Ascending aorta (tissue), 2 donors: ENCODE measurements at places on chromosomes 12 and 14.

DNA sequence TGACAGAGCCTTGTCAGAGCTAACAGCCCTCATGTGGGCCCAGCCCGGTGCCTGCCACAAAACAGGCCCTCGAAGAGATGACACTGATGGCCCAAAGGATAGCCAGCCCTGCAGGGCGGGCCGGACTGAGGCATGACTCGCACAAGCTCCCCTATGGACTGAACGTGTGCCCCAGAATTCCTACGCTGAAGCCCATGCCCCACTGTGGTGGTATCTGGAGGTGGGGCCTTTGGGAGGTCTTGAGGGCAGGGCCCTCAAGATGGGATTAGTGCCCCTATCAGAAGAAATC is 38.6 kb downstream of the CHGA start:
- DNase-seq: no peak

- DNase-seq: no peak
Measured at GRCh38 chr14:88196925-88197324, 126.1 kb downstream of the KCNK10 start.

GRCh38 chr14:78363008-78363407 is 192.8 kb downstream of the NRXN3 start:
- no peak for DNase-seq

DNA sequence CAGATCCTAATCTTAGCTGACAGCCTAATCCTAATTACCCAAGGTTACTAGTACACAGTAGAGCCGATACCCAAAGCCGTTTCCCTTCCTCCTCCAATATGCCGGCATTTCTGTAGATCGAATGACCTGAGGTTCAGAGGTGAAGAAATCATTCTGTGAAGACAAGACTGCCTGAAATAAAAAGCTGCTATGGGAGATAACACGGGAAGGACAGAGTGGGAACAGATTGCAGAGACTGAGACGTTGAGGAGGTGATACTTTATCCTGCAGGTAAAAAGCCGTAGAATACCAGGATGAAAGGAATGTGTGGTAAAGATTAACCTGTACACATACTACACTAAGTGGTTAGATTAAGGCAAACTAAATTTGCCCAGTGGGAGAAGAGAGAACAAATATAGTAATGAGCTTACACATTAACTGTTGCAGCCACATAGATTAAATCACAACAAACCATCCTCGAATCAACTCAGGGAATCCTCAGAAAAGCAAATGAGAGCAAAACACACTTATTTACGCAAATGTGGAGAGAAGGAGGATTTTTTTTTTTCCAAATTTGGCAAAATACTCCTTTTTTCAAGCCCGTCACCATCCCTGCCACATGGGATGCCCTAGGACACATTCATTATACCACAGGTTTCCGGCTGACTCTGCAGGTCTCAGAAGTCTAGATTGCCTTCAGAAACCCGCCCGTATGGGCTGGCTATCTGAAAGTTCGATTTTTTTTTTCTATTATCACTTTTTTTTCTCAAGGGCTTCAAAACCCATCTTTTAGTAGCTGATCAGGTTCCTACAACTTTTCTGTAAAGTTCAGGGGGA is 188.0 kb downstream of the TTC8 start:
- DNase-seq: no peak

DNA sequence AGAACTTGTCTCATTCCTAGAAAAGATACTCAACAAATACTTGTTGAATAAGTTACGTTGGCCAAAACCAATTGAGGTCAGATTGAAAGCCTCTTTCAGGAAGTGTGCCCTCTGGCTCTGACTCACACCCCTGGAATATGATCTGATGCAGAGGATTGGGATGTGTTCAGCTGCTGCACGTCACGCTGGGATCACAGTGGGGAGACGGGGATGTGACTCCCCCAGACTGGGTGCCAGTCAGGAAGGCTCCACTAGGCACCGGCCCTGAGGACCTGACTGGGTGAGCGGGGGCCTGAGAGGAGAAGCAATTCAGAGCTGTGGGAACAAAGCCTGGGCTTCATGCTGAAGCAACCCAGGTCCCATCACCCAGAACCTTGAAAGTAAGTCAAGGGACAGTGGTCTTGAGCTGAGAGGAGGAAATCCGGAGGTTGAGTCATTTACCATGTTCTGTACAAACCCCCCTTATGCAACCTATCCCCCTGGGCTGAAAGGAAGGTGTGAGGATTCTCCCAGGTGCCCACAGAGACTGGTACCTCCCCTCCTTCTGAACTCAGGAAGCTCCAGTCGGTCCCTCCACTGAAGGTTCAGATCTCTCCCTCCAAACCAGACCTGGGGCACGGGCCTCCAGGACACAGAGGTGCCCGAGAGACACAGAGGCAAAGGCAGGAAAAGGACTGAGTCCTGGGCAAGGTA is 3.9 kb downstream of the CEBPE start:
- peak; percentile 87 for DNase-seq

DNA sequence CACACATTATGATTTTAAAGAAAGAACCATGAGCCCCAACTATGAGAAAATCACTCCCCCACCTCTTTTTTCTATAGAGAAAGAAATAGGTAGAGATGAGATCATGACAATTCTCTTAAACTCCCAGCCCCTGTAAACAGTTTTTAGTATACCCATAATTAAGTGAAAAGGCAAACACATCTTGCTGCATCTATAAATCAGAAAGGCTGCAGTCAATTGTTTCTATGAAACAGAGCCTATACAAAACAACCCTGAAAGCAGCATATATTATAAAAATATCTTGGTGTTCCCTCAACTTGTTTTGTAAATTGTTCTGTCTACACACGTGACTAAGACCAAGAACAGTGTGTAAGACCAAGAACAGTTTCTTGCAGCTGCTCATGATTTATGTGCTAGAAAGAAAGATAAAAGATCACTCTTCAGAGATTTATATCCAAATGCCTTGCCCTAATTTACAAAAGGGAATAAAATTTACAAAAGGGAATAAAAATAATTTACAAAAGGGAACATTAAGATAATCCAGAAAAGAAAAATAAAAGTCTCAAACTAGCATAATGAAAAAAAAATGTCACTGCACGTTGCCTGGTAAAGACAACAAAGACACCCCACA is 4.8 kb downstream of the KITLG start:
- DNase-seq: no peak
